Stimulated activated CD4-positive, alpha-beta T cell treated with anti-CD3 and anti-CD28 coated beads, Interleukin-15, amount 100 ng/mL, for 24 hours (primary cell): ENCODE measurements at places on chromosomes 6 and 20.
A peak's percentile ranks its signal among the peaks of the same experiment; 100 is the strongest.

DNA sequence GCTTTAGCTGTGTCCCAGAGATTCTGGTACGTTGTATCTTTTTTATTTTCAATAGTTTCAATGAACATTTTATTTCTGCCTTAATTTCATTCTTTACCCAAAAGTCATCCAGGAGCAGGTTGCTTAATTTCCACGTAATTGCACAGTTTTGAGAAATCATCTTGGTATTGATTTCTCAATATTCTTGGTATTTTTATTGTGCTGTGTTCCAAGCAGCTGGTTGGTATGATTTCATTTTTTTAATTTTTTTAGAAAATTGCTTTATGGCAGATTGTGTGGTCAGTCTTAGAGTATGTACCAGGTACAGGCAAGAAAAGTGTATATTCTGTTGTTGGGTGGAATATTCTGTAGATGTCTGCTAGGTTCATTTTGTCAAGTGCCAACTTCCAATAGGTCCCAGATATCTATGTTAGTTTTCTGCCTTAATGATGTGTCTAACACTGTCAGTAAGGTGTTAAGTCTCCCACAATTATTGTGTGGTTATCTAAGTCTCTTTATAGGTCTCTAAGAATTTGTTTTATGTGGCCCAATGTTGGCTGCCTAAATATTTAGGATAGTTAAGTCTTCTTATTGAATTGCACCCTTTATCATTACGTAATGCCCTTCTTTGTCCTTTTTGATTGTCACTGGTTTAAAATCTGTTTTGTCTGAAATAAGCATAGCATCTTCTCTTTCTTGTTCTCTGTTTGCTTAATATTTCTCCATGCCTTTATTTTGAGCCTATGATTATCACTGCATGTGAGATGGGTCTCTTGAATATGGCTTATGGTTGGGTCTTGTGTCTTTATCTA lies 366.9 kb upstream of the IRAK1BP1 start:
- DNase-seq: no peak

GRCh38 chr6:149566410-149567193 lies 427 bp downstream of the GINM1 start:
- DNase-seq: peak; percentile 68

GRCh38 chr6:107965746-107966145 lies 7.7 kb upstream of the SEC63 start:
- DNase-seq: no peak

GRCh38 chr20:20369250-20370093 lies 1.6 kb downstream of the INSM1 start:
- DNase-seq: peak; percentile 52

DNA sequence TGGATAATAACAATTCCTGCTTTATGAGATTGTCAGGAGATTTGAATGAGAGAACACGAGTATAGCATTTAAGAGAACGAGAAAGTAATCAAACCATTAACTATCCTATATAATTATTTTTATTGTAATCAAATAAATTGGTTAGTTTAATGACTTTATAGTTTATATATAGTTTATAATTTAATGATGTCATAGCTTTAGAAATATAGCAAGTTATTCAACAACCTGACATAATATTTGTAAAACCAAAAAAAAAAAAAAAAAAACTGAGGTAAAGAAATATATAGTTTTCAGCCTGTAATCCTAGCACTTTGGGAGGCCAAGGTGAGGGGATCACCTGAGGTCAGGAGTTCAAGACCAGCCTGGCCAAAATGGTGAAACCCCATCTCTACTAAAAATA lies 26.4 kb upstream of the DST start:
- DNase-seq: no peak

GRCh38 chr6:106158816-106159215 lies 72.7 kb downstream of the PRDM1 start:
- no peak for DNase-seq

DNA sequence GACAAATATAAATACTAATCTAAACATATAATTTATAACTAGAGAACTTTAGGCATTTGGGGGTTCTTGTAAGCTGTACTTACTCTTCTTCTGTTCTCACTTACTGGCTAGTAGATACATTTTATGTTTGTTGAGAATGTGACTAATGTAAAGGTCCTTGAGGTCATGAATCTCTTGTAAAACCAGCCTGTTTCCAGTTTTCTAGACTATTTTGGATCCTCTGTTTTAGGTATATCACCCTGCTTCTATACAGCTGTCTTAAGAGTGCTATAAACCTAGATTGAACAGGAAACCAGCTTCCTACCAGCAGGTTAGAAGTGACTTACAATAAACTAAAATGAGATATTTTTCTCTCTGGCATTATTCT lies 134.2 kb downstream of the PLCB4 start:
- DNase-seq: no peak

DNA sequence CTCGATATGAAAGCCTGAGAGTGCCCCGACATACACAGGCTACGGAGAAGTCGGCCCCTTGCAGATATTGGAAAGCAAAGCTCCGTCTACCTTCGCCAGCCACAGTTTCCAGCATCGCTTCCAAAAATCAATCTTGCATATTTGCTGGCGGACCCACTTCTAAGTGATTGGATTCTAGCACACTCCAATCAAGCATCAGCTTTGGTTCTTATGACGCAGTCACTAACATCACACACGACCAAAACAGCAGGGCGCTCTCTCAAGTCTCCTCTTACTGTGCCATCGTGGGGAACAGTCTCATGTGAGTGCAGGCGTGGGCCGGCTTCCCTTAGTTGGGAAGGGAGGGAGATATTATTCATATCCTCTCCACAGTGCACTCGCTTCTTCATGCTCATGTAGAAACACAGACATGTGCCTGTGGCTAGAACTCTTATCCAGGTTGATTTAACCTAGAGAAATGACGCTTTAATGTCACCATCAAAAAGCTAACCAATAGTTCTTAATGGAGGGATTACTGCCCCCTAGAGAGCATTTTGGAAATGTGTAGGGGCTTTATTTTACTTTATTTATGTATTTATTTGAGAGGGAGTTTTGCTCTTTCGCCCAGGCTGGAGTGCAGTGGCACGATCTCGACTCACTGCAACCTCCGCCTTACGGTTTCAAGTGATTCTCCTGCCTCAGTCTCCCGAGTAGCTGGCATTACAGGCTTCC lies 229.8 kb downstream of the SOD2 start:
- no peak for DNase-seq

DNA sequence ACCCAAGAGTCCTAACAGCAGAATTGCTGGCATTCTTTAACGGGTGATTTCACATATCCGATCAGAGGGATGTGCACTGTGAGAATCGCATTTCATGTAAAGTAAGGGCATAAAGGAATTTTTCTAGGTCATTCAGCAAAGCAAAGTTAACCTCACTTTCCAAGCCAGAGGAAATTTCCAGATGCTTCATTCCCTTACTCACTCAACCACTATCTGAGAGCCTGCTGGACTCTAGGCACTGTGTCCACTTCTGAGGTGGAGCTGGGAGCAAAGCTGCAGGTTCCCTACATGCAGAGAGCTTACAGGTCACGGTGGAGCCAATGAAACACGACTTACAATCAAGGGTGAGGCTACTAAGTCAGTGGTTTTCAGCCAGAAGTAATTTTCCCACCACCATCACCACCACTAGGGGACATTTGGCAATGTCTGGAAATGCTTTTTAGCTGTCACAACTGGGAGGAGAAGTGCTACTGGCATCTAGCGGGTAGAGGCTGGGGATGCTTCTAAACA lies 34.5 kb upstream of the TSHZ2 start:
- no peak for DNase-seq

GRCh38 chr6:127083963-127084310 lies 34.5 kb upstream of the RSPO3 start:
- no peak for DNase-seq

- DNase-seq: no peak
Measured at GRCh38 chr6:50843842-50844241, 25.2 kb downstream of the TFAP2B start.

DNA sequence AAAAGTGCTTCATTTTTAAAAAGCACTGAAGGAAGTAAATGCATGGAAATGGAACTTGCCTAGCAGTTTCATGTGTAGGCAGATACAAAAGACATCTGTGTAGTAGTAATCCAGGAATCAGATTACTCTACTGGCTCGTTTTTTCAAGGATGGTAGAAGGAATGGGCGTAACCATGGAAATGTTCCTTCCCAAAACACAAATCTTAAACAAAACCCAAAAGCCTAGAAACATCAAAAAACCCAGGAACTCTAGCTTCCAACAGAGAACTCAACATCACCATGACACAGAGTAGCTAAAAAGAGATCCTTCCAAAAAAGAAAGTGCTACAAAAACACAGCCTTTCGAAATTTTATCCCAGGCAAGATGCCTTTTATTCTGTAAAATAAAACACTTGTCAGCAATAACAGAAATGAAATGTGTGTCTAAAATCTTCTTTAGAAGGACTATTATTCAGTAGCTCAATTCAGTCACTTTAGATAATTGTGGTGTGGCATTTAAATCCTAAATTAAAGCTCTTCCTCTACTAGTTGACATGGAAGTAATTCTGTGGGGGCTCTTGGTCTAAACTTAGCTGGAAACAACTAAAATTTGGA lies 81.7 kb downstream of the FAM217A start:
- DNase-seq: no peak

DNA sequence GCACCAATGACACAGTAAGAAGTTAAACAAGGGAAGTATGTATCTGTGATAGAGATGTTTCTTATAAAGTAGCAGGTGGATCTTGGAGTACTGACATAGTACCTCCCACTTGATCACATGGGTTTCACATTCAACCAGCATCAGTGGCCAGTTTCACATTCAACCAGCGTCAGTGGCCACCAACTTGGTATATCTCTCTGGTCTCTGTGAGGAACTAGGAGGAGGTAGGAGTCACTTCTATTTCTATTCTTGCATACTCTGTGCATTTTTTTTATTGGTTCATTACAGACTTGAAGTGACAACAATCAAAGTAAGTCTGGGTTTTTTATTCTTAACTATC lies 200.3 kb upstream of the SIM1 start:
- DNase-seq: peak; percentile 2

DNA sequence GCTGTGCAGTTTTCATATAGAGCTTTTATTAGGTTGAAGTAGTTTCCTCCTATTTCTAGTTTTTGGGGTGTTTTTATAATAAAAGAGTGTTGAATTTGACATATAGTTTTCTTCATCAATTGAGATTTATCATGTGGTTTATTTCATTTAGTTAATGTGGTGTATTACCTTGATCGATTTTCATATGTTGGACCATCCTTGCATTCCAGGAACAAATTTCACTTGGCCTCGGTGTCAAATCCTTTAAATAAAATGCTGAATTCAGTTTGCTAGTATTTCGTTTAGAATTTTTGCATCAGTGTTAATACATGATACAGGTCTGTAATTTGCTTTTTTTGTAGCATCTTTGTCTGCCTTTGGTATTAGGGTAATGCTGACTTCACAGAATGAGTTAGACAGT lies 6.0 kb downstream of the DYNLT2 start:
- no peak for DNase-seq

DNA sequence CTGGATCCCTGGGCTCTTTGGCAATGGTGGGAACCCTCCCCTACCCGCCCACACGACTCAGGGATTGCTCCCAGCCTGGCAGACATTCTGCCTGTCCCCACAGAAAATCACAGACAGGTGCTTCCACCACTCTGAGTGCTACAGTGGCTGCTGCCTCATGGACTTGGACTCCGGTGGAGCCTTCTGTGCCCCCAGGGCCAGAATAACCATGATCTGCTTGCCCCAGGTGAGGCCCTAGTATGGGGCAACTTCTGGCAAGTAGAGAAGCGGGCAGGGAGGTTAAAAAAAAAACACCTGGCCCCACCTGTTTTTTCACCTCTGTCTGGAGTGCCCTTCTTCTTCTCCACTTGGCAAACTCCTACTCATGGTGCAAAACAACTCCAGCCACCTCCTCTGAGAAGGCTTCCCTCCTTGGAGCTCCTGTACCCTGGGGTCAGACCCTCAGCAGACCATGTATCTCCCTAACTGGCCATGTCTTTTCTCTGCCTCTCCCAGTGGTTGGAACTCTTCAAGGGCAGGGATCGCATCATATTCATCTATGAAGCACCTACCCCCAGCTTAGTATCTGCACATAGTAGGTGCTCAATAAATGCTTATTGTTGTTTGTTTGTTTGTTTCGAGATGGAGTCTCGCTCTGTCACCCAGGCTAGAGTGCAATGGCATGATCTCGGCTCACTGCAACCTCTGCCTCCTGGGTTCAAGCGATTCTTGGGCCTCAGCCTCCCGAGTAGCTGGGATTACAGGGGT lies 1.1 kb downstream of the CLPSL2 start:
- no peak for DNase-seq

GRCh38 chr20:59812286-59813125 lies 120.9 kb downstream of the SYCP2 start:
- no peak for DNase-seq

- no peak for DNase-seq
Measured at GRCh38 chr6:105348897-105349296, 54.0 kb downstream of the PREP start.

- no peak for DNase-seq
Measured at GRCh38 chr6:100203400-100203799, 209.4 kb upstream of the MCHR2 start.

DNA sequence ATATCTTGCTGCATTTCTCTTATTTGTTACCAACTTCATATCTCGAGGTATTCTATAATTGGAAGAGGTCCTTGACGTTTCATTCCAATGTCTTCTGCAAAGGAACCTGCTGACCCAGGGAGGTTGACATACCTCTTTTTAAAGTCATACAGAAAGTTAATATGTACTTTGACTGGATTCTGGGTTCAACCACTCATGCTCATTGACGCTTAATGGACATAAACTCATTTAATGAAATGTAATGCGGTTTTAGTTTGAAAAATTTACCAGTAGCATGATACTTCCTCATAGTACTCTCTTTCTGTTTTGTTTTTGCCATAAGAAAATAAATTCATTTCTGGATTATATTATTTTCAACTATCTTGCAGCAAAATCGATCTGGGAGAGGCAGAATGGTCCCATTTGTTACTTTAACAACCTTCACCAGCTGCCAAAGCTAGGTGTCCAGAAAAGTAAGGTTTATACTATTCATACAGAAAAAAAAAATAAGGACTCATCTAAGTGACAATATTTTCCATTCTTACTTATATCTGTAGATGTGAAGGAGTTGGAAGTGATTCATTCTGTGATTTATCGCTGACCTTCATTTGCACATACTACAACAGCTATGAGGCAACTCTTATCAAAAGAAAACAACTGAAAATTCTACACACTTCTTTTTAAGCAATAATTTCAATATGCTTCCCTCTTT lies 101.6 kb downstream of the ATXN1 start:
- DNase-seq: no peak
